LNCaP clone FGC (cell line): ENCODE measurements at places on chromosomes 6 and 20.

GRCh38 chr6:137589067-137589848 is 95.1 kb upstream of the OLIG3 start:
- DNase-seq = peak; percentile 89

DNA sequence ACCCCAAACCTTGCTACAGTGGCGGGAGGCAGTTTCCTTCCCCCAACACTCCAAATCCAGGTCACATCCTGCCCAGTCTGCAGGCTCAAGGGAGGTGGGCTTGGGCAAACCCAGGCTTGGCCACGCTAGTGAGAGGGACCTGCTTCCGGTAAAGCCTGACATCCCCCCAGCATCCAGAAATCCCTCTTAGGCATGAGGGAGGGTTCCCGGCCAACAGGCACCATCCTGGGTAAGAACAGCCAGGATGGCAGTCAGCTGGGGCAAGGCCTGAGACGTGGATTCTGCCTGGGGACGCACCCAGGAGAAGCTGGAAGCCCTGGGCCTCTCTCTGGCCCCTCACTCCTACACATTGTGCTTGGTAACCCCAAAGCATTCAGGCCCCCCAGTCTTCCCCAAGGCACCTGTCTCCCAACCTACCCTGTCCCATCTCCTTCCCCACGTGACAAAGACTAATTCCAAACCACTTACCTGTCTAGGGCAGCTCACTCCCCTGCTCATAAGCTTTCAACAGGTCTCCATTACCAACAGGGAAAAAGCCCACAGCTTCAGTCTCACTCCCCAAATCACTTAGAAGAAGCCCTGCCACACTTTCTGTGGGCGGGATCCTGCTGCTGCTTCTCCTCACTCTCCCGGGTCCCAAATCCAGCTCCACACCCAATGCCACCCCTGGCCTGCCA is 2.1 kb downstream of the C20orf144 start:
- no peak for DNase-seq

GRCh38 chr20:1734269-1734858 is 76.8 kb upstream of the SIRPG start:
- peak; percentile 8 for DNase-seq

- peak; percentile 86 for DNase-seq
These were observed 60.9 kb downstream of the BCAS4 start for GRCh38 chr20:50855498-50856474.

- no peak for DNase-seq
These were observed 10.1 kb upstream of the HDAC2 start for GRCh38 chr6:113980937-113981554.

GRCh38 chr6:164021589-164022250 is 607.2 kb downstream of the QKI start:
- DNase-seq = no peak

DNA sequence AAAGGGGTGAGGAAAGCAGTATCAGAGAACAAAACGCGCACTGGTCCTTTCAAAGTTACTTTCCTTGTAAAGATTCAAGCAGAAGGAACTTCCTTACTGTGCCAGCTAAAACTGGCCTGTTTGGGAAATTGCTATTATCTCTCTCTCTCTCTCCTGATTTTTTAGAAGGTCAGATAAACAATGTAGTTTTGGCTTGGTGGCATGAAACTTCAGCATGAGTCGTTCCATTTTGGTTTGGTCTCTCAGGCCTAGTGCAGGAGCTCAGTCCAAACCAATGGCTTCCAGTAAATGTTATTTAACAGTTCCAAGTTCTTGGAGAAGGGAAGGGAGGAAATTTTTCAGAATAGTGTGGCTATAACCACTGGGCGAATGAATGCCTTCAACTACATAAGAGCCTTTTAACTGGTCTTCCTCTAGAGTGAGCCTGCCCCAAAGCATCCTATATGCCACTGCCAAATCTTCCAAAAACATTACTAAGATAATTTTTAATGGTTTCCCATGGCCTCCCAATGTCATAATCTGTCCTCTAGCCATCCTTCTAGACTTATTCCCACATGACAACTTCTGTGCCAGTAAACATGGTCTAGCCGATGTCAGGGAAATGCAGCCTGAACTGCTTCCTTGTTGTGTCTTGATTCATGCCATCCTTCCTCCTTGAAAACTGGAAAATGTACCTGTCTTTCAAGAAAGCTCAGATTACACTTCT is 9.1 kb upstream of the SNX9 start:
- DNase-seq = no peak

DNA sequence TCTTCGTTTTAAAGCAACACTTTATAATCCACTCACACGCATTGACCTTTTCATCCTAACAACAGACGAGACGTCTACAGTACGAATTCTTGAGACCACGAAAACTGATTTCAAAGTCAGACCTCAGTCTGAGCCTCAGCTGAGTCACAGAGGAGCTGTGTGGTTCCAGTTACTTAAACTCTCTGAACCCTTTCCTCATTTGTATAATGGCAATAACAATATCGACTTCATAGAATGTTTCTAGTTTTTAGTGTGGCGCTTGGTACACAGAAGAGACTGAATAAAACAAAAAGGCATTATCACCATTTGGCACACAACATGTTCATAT is 236.9 kb downstream of the ATXN1 start:
- DNase-seq = no peak
